ENCODE measurements at places on chromosomes 4 and X.
A peak's percentile ranks its signal among the peaks of the same experiment; 100 is the strongest.

DNA sequence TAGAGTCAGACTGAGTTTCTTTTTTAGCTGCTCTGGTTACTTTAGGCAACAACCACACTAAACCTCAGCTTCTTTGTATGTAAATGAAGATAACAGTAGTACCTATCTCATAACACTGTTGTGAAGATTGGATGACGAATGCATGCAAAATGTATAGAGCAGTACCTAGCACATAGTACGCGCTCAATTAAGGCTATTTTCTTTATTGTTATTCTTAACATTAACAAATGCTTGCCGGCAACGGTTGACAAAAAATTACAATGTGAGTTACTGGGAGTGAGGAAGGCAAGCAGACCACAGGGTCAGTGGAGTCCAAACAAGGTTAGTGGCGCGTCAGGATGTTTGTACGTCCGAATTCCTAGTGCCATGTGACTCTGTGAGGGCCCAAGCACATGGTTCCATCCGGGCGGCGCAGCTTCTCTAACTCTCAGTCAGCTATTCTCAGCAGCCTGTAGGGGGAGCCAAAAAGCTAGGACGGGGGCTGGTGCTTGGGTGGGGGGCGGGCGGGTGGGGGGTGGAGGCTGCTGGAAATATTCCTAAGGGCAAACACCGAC, 821 bp upstream of the NALF2 start:
- DNase-seq = no peak

DNA sequence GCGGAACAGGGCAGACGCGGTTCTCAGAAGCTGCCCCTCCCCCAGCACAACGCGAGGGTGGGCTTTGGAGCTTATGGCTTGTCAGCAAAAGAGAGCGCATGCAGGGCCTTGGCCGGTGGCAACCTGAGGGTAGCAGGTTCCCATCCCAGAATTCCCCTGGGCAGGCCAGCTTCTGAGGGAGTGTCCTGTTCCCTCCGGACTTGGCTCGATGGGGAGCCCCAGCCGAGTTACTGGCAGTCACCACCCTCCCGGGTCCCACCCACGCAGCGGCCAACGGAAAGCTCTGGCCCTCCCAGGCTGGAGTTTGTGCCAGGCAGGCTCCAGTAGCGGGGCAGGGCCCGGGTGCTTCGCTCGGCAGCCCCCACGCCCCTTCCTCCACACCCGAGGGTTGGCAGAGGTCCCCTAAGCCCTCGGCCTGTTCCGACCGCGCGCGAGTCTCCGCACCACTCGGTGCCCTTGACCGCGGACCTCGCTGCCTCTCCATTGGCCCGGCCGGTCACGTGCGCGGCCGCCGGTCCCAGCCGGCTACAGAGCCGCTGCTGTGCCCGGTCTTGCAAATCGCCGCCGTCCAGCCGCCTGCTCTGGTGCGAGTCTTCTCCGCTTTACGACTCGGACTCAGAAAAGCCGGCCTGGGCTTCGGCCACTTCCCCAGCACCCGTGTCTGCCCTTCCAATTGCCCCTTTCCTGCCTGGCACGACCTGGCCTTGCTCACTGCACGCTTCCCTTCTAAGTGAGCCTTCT, 20.9 kb upstream of the MTM1 start:
- DNase-seq = peak; percentile 68

DNA sequence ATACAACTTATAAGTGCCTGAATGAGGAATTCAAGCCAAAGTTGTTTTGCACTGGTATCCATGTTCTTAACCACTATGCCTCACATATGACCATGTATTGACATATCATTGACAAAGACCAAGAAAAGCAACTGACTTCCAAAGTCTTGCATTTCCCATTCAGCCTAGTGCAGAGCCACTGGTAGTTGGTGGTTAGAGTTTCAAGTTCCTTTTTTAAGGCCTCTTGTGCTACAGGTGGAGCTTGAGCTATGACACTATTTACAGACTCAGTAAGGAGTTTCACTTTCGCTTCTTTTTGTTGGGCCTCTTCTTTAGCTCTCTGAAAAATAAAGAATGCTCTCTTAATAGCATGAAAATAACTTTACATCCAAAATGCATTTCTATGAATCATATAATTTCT, 763.0 kb downstream of the DMD start:
- peak; percentile 45 for DNase-seq

DNA sequence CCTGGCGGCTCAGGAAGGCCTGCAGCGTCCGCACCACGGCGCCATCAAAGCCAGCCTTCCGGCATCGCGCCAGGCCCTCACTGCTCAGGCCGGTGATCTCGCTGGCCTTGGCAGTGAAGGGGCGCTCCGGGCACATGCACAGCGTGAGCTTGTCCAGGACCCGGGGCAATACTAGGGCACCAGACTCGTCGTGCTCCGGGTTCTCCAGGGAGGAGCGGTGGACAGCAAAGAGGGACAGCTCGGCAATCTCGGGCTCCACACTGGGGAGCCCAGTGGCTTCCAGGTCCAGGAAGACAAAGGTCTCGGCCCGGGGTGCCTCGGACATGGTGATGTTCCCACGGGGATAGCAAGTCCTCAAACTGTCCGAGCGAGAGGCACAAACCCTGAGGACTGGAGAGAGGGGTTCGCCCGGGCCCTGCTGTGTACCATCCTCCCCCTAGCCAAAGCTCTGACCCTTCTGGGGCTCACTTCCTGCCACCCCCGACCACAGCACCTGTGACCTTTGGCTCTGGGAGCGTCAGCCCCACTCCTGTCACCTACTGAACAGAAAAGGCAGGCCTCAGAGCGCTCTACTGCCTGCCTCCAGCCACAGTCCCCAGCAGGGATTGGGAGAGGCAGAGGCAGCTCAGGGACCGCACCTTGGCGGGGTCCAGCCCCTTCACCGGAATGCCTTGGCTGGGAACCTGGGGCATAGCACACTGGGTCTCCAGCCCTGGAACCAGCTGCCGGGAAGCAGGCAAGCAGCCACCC, 575 bp downstream of the TREX2 start:
- no peak for DNase-seq

DNA sequence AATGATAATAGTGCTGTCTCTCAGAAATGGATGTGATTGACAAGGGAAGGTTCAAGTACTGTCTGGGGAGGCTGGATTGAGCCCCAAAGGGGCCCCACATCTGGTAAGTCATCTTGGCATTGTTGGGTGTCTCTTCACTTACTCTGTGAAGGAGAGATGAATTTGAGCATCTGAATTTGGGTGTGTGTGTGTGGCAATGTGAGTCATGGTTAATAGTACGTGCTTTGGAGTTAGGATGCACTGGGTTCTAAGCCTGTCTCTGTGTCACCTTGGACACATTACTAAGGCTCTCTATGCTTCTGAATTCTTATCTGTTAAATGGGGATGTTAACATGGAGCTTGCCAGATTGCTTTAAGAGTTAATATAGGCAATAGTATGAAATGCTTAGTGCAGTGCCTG, 80.4 kb downstream of the FRAS1 start:
- DNase-seq = no peak

DNA sequence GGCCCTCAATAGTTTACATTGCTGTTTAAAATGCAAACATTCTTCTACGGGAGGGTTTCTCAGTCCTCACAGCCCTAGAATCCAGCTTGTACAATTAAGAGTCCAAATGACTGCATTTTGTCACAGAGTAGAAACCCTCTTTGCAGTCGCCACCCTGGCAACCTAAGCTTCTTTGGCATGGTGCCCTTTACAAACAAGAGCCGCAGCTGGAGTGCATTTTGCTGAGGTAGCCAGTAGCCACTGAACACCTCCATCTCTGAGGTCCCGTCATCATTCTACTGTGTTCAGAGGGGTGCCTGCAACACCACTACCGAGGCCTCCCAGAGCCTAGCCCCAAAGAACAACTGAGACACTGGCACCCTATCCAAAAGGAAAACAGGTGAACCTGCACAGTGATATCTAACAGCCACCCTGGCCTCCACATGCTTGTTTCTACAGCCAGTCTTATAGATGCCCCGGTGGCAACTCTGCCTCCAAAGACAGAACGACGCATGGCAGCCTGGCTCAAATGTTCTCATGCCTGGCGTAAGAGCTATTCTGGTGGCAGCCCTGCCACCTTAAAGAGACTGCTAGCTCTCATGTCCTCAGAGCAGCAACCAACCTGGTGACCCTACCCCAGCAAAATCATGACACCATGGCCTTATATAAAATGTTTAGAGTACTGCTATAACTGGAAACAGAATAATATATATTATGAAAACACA, 801.9 kb downstream of the TECRL start:
- DNase-seq = no peak

- no peak for DNase-seq
These were observed 37.7 kb downstream of the RHOH start for GRCh38 chr4:40234519-40235039.

GRCh38 chr4:115396034-115396433, 282.6 kb upstream of the NDST4 start:
- DNase-seq = peak; percentile 8

DNA sequence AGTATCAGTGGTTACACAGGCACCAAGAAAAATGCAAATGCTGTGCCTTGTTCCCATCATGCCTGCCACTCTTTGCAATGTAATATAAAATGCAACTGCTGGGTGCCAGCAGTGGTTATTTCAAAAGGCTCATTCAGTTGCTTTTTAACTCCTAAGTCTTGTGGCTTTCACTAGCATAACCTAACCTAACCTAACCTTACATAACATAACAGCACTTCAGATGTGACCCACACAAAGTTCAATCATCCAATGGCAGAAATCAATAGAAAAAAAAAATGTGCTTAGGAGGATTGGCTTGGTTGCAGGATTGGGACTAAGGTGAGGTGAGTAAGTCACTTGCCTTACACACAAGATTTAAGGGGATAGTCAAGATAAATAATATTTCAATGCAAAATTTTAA, 60.2 kb upstream of the VMA21 start:
- DNase-seq = no peak

- no peak for DNase-seq
These were observed 76.6 kb downstream of the USO1 start for GRCh38 chr4:75800972-75801371.

- no peak for DNase-seq
These were observed 35.4 kb upstream of the BCLAF3 start for GRCh38 chrX:20026278-20026677.

- peak; percentile 80 for DNase-seq
These were observed 264.3 kb downstream of the NPFFR2 start for GRCh38 chr4:72295966-72296557.

- no peak for DNase-seq
These were observed 1420.2 kb downstream of the PCDH18 start for GRCh38 chr4:136112116-136112515.

DNA sequence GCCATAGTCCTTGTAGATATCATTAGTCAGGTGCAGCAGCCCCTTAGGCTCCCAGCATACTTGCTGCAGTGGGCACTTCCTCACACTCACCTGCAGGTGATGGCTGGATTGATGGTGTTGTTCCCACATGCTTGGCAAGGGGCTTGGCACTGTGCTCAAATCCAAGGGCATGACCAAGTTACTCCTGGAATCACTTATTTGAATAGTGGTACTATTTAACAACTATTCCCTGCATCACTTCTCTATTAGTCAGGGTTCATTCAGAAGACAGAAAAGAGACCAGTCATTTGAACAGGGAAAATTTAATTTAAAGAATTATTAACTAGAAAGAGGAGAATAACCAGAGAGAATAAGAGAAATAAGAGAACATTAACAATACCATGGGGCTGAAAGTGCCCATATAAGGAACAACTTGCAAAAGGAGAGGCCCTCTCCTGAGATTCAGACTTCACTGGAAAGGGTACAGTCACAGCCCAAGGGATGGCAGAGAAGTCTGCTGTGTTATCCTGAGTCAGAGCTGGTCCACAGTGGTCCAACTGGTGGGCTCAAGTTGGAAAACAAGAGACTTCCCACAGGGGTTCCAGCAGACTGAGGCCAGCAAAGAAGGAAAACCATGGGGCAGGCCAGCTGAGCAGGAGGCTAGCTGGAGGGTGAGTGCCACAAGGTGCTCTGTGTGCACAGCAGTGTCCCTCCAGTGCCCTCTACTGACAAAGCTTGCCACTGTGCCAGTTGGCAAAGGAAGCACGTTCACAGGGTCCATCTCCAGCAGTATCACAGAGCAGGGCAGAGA, 9.8 kb downstream of the SPP1 start:
- peak; percentile 82 for DNase-seq

GRCh38 chr4:2867758-2868491, 24.3 kb downstream of the ADD1 start:
- DNase-seq = peak; percentile 92

- DNase-seq = peak; percentile 81
These were observed 18.8 kb downstream of the SPACA5 start for GRCh38 chrX:48025561-48025960.

GRCh38 chrX:2917767-2918166, 11.4 kb downstream of the ARSD start:
- no peak for DNase-seq

GRCh38 chrX:48482526-48482925, 6.5 kb downstream of the FTSJ1 start:
- DNase-seq = no peak

GRCh38 chr4:164501074-164501473, 252.9 kb upstream of the SMIM31 start:
- no peak for DNase-seq

DNA sequence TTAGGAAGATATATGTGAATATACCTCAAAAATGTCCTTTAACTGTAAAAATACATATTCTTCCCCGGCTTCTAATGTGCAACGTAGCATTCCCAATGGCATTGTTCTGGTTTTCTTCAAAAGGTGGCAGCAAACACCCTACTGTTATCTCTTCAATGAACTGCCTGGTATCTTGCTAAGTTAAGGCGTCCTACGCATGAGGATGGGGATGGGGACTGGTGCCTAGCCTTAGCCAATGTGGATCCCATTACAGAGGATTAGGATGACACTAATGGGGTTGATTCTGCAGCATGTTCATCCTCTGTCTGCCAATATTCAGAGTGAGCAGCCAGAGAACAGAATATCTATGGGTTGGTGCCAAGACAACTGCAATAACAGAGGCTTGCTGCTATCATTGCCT, 334.9 kb upstream of the ADGRL3 start:
- no peak for DNase-seq

- peak; percentile 76 for DNase-seq
These were observed 105.6 kb downstream of the CNKSR2 start for GRCh38 chrX:21479695-21480270.

- DNase-seq = no peak
These were observed 165.5 kb upstream of the SLIT2 start for GRCh38 chr4:20086067-20086798.

DNA sequence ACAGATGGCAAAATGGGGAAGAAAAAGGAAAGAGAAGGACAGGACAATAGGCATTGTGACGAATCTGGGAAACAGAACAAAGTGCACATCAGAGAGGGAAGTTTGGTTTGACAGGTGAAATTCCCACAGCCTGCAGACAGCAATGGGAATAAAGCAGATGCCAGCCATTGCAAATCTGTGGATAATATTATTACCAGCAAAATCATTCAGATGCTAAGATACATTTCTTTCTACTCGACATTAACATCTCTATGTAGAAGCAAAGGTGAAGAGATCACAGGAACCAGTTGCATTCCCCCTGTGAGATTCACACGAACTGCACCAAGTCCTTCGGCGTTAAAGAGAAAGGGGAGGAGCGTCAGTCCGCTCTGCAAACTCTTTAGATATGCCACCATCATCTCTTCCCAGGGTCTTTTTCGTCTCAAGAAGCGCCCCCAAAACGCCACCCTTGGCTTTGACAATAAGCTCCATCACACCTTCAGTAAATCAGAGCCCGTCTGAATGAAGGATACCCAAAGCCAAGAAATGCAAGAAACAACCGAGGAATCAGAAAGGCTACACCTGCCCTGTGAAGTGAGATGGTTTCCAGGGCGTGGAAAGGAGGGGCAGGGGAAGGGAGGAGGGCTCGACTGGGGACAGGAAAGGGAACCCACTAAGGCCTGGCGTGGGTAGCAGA, 1.9 kb downstream of the NEUROG2 start:
- DNase-seq = no peak

GRCh38 chr4:152265149-152265621, 270.7 kb downstream of the FBXW7 start:
- DNase-seq = no peak

GRCh38 chrX:110132450-110133114, 129.7 kb downstream of the TMEM164 start:
- DNase-seq = no peak

Measured in hematopoietic multipotent progenitor cell treated with erythropoietin and hydrocortisone succinate and interleukin-3 and kit ligand, for 4 days (in vitro differentiated cells).